Activated naive CD8-positive, alpha-beta T cell treated with anti-CD3 and anti-CD28 coated beads for 36 hours (primary cell): ENCODE measurements at places on chromosomes 7 and 10.

DNA sequence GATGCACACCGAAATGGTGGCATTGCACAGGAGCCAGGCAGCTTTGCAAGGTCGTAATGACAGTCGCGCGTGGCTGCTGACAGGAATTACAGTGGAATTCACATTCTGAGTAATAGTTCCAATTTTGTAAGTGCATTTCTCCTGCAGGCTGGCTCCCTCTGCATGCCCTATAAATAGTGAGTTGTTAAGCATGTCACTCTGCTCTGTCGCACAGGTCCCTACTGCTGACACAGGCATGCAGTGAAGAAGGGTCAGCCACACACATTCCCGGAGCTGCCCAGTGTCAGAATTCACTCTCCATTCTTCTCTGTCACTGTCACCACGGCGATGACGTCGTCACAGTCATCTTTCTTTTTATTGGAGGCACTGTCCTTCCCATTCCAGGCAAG lies 49.2 kb upstream of the SHH start:
- no peak for DNase-seq

DNA sequence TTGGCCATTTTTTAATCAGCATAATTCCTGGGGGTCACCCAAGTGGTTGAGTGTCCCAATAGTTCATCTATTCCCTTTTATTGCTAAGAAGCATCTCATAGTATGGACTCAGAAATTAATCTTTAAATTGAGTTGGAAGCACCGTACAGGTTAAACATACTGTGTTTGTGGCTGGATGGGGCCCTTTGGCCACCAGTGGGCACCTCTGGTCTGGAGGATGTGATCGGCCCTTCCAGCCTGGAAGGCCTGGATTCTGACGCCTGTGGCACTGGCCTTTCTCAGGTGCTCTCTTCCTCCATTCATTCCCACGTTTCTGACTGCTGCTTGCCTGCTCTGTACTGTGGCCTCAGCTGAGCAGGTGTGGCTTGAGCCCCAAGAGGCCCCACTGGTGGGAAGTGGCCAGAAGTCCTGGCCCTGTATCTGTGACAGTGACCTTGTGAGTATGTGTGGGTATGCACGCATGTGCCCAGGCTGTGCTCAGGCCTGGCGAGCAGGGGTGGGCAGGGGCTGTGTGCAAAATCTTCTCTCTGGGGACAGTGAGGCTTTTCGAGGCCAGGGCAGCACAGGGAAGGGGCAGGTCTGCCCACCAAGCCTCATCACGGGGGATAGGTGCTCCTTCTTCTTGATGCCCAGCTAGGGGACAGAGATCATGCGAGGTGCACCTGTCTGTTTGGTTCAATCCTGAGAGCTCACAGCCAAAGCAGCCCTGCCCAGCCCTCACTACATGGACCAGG lies 30.1 kb downstream of the LDB3 start:
- no peak for DNase-seq

DNA sequence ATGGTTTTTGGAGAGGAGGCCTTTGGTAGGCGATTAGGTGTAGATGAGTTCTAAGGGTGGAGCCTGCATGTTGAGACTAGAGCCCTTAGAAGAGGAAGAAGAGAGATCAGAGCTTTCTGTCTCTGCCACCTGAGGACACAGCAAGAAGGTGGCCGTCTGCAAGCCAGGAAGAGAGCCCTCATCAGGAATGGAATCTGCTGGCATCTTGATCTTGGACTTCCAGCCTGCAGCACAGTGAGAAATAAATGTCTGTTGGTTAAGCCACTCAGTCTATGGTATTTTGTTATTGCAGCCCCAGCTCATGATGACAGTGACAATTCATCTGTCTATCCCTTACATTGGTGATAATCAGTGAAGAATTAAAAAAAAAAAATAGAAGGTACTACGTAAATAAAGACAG lies 335.2 kb downstream of the PRPF18 start:
- no peak for DNase-seq

GRCh38 chr10:79178614-79179163 lies 109.9 kb downstream of the ZMIZ1 start:
- no peak for DNase-seq
